ENCODE measurements at places on chromosomes 1 and 21. TPM values are rescaled to one million over a fixed set of nuclear protein-coding genes. Genes with fewer than 3 reads are reported as not detected.
A peak's percentile ranks its signal among the peaks of the same experiment; 100 is the strongest.

DNA sequence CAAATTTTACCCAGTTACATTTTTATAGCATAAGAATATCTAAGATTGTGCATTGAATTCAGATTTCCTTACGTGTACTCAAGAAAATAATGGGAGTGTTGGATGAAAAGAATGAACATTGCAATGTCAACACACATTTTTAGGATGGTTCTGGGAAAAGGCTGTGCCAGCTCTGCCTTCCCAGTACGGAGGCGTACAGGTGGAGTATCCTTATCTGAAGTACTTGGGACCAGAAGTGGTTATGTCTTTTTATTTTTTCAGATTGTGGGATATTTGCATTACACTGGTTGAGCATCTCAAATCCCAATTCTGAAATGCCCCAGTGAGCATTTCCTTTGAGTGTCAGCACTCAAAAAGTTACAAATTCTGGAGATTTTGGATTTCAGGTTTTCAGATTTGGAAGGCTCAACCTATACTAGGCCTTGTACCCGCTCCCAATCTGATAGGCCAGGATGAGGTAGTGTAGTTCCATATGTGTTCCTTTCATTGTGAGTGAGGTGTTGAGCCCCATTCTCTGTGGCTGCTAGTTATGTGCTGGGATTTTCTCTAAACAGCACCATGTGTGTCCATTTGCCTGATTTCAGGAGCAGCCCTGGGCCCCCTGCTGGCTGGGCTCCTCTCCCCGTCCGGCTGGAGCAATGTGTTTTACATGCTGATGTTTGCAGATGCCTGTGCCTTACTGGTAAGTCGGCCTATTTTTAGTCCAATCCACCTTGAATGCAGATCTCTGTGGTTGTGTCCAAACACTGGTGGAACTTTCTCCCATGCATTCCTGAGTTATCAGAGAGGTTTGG, 60.8 kb downstream of the SLC37A1 start:
- DNase-seq, result no peak

DNA sequence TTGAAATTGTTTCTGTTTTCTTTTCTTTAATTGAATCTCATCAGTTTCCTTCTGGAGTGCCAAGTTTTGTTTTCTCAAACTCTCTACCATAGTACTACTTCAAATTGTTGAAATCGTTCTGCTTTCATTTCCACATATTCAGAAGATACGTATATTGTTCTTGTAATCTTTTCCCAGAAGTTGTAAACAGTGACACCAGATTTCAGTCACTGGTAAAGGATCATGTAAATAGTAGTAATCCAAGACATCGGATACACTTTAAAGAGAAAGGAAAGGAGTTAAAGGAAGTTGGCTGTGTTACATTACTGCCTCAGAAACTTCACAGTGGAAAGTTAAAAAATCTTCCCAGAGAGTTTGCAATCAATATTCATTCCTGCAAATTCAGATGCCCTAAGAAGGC, 67.5 kb downstream of the RGL1 start:
- no peak for DNase-seq

DNA sequence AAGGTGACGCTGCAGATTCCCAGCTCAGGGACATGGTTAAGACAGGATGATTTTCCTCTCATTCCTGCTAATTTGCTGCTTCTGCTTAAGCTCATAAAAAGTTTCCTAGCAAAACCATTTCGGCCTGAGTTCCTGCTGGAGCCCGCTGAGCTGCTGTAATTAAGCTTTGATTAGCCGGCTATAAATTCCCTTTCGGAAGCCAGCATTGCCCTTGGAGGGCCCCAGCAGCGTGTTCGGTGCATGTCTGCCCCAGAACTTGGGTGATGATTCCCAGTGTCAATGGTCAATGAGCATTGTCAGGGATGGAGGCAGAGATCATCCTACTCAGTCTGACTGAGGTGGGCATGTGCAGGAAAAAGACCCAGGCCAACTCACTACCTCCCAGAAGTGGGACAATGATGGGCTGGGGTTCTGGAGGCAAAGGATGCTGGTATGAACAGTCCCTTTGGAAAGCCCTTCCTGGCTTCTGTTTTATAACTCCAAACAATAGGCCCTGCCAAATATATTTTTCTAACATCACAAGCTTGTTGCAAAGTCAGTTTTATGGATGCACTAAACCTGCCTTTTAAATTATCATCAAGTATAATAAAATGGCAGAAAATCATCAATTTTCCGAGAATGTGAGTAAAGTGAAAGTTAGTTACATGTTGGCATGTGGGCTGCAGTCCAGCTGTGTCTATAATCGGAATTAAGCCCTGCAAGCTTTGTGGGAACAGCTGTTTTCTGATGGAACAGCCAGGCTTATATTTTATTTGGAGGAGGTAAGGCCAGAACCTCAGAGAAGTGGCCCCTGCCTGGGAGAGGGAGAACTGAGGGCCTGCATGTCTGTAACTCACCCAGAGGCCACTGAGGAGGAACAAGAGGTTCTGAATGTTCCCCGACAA, 257.1 kb downstream of the GRIK3 start:
- no peak for DNase-seq

- no peak for DNase-seq
Observed at GRCh38 chr1:125119024-125119441, 3934.3 kb downstream of the SRGAP2C start.

- DNase-seq, result no peak
Observed at GRCh38 chr1:150968491-150968890, 6.1 kb downstream of the CERS2 start.

DNA sequence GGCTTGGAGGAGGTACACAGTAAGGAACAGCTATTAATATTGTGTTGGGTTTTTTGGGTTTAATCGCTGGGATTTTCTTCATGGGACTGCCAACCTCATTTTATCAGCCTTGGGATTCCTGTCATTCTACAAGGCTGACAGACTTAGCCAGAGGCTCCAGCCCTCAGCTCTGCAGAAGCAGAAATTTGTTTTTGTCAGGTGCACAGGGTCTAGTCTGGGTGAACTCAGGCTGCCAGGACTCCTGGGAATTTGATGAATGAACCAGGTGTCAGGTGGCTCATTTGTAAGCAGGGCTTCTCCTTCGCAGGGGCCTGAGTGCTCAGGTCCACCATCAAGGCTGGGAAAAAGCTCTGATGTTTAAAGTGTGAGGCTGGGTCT, 11.5 kb upstream of the ZNF362 start:
- no peak for DNase-seq

- no peak for DNase-seq
Observed at GRCh38 chr1:201925981-201926645, 20.2 kb downstream of the LMOD1 start.

GRCh38 chr1:112359961-112360767, 35.9 kb upstream of the CTTNBP2NL start:
- DNase-seq, result peak; percentile 70

DNA sequence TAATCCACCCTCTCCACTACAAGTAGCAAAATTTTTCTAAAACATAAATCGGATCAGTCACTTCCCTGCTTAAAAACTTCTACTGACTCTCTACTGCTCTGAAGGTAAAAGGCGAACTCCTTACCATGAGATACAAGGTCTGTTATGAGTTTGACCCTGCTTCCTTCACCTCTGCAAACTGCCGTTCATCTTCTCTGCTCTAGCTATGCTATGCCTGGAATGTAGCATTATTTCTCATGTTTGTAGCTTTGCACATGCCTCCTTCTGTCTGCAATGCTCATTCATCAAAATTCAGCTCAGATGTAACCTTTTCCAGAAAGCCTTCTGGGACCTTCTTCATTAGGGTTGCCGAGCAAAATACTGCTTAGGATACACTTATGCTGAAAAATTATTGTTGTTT, 30.8 kb downstream of the RPL5 start:
- no peak for DNase-seq

- no peak for DNase-seq
Observed at GRCh38 chr21:44803651-44804050, 2.0 kb upstream of the UBE2G2 start.

LAD1 gene
- 64.2 TPM for total RNA-seq

MX1 gene
- 26.6 TPM for total RNA-seq

ZFP69 gene
- total RNA-seq, result 2.3 TPM

TEDDM1 gene
- total RNA-seq, result not detected

All from hepatocyte (in vitro differentiated cells).